Inflammatory macrophage (primary cell): ENCODE measurements at places on chromosomes 11 and 22.

- DNase-seq: no peak
Measured at GRCh38 chr11:95544095-95544856, 245.3 kb downstream of the FAM76B start.

- peak; percentile 5 for DNase-seq
Measured at GRCh38 chr11:120079750-120080610, 57.9 kb downstream of the TRIM29 start.

DNA sequence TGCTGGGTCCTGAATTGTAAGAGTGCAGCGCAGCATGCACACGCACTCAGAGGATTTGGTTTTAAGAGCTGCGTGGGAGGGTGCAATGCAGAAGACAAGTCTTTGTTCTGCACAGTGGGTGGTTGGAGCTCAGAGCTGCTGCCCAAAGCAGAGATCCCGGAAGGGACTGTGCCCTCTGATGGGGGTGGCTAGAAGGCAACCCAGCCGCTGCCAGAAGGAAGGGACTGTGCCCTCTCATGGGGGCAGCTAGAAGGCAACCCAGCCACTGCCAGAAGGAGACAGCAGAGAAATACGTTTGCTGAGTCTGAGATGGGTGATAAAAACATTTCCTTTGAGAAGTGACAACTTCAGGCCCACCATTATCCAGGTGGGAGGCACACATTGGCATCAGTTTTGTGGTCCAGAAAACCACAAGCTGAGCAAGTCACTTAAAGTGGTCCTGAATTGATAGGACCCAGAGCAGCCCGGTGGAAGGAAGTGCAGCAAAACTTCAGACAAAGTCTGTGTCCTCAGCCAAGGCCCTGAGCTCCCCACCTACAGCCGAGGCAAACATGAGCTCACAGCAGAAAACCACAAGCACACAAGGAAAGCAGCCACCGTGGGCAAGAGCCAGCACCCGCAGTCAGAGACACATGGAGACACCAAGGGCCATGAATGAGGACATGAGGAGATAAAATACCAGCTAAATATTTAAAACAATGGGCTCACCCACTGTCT lies 4.3 kb downstream of the KRTAP5-6 start:
- DNase-seq: peak; percentile 29

GRCh38 chr22:37459206-37459605 lies 27.0 kb downstream of the MFNG start:
- DNase-seq: no peak

GRCh38 chr22:47166446-47167016 lies 404.1 kb downstream of the TBC1D22A start:
- DNase-seq: no peak

DNA sequence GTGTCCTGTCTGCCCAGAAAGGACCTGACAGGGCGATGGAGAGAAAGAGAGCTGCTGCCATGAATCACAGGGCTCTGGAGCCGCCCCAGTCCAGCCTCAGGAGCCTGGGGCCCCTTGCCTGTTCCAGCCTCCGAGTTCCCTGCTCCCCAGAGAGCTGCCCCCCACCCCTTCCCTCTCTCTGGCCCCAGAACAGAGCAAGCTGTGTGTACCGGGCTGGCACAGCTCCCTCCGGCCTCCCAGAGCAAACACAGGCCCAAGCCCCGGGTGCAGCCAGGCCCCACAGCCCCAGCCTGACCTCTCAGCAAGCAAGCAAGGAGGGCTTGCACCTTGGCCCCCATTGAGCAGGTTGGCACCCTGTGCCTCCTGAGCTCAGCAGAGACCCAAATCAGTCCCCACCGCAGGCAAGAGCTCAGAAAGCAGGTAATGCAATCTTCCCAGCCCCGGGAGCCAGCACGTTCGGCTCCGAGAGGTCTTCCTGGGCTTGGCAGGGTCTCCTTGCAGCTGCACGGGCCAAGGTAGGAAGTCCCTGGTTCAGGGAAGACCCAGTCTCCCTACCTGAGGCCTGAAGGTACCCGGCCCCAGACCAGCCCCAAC lies 1.4 kb downstream of the PACSIN3 start:
- no peak for DNase-seq

DNA sequence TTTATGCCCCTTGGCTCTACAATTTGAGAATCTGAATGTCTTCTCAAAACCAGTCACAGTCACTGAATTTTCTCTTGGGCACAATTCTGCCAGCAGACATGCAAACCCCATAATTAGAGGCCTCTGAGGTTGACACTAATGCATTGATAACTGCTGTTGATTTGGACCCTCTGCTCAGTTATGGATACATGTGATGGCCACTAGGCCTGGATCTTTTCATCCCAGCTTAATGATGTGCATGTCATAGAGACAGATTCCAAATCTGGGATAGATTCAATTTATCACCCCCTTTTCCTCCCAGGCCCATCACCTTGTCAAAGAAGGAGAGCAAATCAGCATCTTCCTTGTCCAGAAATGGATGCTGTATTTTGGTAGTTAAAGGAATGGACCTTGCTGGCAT lies 92.2 kb downstream of the C11orf91 start:
- DNase-seq: no peak

DNA sequence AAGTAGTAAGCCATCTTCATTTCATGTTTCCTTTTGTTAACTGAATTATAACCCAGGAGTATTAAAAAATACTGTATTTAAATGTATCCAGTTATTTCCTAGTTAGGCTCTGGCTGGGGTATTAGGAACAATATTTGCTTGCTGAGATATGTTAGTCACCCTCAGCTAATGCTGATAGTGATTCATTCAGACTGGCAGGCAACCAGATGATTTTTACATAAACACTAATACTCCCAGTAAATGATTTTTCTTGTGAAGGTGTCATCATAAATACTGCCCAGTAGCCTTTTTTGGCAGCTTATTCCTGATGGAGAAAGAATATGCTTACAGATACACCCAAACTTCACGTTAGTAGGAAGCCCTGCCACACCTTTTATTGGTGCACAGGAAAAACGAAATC lies 8.1 kb downstream of the YWHAH start:
- DNase-seq: no peak

DNA sequence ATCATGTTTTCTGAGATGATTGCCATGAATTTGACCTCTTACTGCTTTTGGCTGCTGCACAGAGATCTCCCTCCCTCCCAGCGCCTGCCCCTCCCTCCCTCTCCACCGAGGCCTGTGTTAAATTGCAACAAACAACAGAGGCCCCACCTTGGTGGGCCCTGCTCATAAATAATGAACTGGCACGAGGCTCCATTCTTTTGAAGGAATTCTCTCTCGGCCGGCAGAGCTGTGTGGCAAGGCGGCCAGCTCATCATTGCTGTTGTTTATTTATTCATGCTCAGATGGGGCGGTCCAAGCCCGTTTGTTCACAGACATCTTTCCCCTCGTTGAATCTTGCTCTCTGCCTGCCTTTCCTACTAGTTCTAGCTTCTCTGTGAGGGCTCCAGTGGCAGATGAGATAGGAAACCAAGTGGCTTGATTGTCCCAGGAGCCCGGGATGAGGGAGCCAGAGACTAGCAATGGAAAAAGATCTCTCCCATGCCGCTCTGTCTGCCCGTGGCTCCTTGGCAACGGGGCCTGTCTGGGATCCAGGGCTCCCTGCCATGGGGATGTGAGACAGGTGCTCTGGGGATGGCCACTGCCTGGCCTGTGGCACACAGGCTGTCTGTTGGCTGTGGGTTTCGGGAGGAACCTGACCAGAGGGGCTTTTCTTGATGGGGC lies 192.6 kb downstream of the DSCAML1 start:
- no peak for DNase-seq

- no peak for DNase-seq
Measured at GRCh38 chr22:31425331-31426050, 26.1 kb downstream of the DRG1 start.

DNA sequence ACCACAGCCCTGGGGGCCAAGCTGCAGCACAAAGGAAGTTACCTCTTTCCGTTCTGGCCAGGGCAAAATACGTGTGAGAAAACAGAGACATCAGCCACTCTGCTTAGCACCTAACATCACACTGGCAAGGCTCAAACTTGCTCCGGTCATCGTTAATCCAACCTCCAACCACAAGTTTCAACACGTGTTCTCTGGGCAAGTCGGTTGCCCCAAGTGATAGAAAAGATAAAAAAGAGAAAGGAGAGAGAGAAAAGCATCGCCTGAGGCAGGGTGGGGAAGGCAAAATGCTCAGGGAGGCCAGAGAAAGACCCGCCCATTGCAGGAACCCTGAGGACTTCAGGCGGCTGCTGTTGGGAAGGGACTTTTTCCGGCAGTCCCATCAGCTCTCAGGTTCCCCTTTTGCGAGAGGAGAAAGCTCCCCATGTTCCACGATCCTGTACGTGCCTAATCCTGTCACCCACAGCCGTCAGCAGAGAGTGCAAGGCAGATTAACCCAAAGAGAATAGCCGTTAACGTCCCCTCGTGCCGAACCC lies 18.5 kb upstream of the B4GALNT4 start:
- DNase-seq: peak; percentile 42

- DNase-seq: no peak
Measured at GRCh38 chr11:103773059-103773458, 263.4 kb upstream of the DDI1 start.

DNA sequence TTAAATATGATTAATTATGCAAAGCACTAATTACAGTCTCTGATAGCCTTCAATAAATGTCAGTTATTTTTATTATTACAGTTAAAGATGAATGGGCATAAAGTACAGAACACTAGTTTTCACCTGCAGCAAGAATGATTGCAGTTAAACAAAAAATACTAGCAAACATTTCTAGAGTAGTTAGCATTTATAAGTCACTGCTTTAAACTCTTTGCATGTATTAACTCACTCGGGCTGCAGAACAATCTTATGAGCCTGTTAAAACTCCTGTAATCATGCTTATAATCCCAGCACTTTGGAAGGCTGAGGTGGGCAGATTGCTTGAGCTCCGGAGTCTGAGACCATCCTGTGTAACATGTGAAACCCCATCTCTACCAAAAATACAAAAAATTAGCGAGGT lies 14.8 kb downstream of the OR51B4 start:
- DNase-seq: no peak

GRCh38 chr11:8684600-8685290 lies 2.2 kb downstream of the RPL27A start:
- no peak for DNase-seq

- peak; percentile 38 for DNase-seq
Measured at GRCh38 chr11:109940816-109941215, 152.4 kb upstream of the ZC3H12C start.

DNA sequence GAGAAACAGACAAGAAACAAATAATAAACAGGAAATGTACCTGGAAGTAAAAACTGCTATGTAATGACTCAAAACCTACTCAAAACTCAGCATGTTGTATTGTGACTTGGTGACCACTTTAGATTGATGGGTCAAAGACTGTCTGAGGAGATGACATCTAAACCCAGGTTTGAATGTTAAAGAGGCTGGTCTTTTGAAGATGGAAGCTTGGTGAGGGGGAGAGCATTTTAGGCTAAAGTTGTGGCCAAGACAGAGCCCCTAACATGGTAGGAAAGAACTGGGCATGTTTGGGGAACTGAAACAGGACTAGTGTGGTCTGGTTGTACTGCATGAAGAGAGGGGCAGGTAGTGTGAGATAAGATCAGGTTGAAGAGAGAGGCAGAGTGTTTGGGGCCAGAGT lies 85.3 kb upstream of the MYO18B start:
- no peak for DNase-seq

- DNase-seq: no peak
Measured at GRCh38 chr22:42913874-42914510, 56.9 kb upstream of the ARFGAP3 start.

DNA sequence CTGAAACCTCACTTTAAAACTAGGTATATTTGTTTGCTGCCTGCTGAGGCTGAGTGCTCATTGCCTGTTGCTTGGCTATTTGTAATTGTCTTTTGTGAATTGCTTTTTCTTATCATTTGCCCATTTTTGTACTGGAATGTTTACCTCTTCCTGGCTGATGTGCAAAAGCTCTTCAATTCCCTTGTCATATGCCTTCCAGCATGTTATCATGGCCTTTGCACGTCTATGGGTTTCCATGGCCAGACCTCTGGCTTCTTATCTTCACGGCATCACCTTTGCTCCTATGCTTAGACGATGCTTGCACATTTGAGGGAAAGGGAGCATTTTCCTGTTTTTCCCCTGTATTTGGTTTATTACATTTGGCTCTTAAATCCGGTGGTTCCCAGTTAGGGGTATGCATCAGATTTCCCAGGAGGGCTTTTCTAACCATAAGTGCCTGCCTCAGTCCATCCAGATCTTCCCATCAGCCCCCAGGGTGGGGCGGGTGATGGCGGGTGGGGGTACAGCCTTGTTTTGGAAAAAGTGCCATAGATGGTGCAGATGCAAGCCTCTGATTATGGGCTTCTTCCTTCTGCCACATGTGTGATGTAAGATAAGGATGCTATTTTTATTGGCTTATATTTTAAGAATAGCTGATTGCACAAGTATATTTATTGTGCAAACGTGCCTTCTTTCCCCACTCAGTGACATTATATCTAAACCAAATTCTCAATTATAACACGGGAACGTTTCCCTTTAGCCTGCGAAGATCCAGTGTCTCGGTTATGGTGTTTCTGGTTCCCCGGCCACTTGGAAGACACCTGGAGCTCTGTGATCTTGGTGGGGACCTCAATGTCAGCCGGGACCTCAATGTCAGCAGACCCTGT lies 70.6 kb upstream of the SEPTIN5 start:
- DNase-seq: peak; percentile 47

GRCh38 chr22:29014773-29015172 lies 46.9 kb downstream of the C22orf31 start:
- no peak for DNase-seq

DNA sequence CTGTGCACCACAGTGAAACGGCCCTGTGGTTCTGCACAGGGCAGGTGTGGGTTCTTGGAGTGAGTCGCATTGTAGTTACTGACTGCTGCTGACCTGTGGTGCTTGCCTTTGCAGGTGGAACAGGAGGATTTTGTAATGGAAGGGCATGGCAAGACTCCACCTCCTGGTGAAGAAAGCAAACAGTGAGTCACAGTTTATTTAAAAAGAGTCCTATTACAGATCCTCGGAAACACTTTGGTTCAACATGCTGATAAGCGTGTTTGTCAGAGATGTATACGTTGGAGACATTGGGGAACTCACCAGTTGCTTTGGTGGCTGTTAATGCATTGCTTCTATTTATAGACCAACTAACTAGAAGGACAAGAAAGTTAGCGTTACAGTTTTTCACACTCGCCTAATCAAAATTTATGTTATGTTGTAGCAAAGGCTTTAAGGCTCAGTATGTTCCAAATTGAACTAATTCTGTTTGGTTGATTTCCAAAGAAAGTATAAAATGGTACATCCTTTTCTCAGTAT lies 21.7 kb upstream of the TNRC6B start:
- peak; percentile 8 for DNase-seq
